ENCODE measurements at places on chromosomes 3 and 15. TPM values are rescaled to one million over a fixed set of nuclear protein-coding genes. Genes with fewer than 3 reads are reported as not detected.

PAQR9 gene
- 3.1 TPM for total RNA-seq

DBR1 gene
- total RNA-seq: 12.9 TPM

P2RY1 gene
- 0.47 TPM for total RNA-seq

SOX14 gene
- not detected for total RNA-seq

FGF12 gene
- 0.60 TPM for total RNA-seq

SAMMSON gene
- not detected for total RNA-seq

VIPR1 gene
- total RNA-seq: 0.51 TPM

ZBED2 gene
- 0.15 TPM for total RNA-seq

A4GNT gene
- total RNA-seq: not detected

CCR3 gene
- total RNA-seq: not detected

LINGO1 gene
- 9.3 TPM for total RNA-seq

GOLGA8T gene
- 2.0 TPM for total RNA-seq

DUOX1 gene
- not detected for total RNA-seq

SCAANT1 gene
- not detected for total RNA-seq

MESP2 gene
- total RNA-seq: 0.30 TPM

GATM gene
- total RNA-seq: 2.7 TPM

DNAH12 gene
- total RNA-seq: not detected

FBXW12 gene
- not detected for total RNA-seq

GOLGA8O gene
- 0.37 TPM for total RNA-seq

ASB14 gene
- total RNA-seq: not detected

ATP13A5 gene
- not detected for total RNA-seq

POLR2M gene
- 54.4 TPM for total RNA-seq

ABI3BP gene
- 0.91 TPM for total RNA-seq

TGM4 gene
- 0.18 TPM for total RNA-seq

NEK10 gene
- total RNA-seq: 1.3 TPM

PARP14 gene
- total RNA-seq: 9.1 TPM

MYL3 gene
- total RNA-seq: not detected

SNRK gene
- 3.6 TPM for total RNA-seq

GOLGA6A gene
- 0.09 TPM for total RNA-seq

CA12 gene
- total RNA-seq: 211 TPM

SPTBN5 gene
- 0.13 TPM for total RNA-seq

RBP2 gene
- total RNA-seq: not detected

PP2D1 gene
- not detected for total RNA-seq

PXK gene
- 6.3 TPM for total RNA-seq

PSTPIP1 gene
- not detected for total RNA-seq

ZMYND10 gene
- 1.2 TPM for total RNA-seq

GABRG3 gene
- 0.29 TPM for total RNA-seq

SUSD5 gene
- total RNA-seq: 3.4 TPM

Data from A549 treated with GW870086 at 1 μM for 4 hours (cell line).